ENCODE measurements at places on chromosomes 3 and 15.

GRCh38 chr15:40618023-40618422 lies 24.0 kb downstream of the KNL1 start:
- DNase-seq: no peak

GRCh38 chr15:60854858-60855564 lies 374.1 kb downstream of the RORA start:
- no peak for DNase-seq

GRCh38 chr15:73385205-73385604 lies 16.4 kb upstream of the HCN4 start:
- DNase-seq: no peak

GRCh38 chr15:91135201-91136130 lies 35.4 kb downstream of the SV2B start:
- DNase-seq: no peak

DNA sequence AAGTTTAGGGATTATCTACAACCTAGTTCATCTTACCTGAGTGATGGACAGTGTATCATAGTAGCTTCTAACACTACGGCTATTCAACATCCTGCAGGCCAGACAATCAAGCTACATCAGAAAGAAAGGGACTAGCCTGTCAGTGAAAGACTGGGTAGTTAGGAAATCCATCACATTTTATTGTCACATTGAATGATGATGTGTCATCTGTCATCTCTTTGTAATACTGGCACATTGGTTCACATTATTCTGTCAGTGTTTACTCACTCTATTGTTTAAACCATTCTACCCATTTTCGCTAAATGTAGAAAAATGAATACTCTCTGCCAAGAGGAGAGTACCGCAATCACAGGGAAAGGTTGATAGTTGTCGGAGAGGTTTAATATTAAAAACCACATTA lies 1155.8 kb downstream of the TUSC7 start:
- DNase-seq: no peak

DNA sequence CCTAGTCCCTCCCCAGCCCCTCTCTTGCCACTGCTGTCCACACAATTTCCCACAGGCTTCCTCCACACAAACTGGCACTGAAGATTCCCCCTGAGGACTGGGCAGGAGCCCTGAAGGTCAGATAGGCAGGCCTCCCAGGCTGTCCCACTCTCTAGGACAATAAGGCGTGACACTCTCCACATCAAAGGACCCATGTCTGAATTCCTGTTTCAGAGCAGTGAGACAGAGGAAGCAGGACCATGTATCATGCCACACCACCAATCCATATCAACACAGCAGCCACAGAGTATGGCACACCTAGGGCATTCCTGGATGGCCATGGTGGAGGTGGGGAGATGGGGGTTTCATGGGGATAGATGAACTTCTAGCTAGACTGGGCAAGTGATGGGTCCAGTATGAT lies 13.8 kb upstream of the CCR1 start:
- no peak for DNase-seq

DNA sequence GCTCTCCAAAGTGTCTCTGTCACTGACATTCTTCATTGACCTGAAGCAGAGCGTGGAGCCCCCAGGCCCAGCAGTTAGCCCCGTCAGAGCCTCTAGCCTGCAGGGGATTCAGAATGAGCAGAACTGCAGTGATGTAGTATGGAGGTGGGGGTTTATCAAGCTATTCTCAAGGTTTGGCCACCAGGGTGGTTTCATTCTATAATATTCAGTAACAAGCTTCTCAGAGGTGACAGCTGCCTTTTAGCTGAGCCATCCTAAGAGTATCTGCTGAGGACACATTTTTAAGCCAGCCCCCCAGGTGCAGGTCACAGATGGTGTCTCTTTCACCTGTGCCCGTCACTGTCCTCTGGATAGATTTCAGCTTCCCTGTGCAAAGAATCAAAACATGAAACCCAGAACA lies 31.9 kb downstream of the CMTM7 start:
- DNase-seq: no peak

DNA sequence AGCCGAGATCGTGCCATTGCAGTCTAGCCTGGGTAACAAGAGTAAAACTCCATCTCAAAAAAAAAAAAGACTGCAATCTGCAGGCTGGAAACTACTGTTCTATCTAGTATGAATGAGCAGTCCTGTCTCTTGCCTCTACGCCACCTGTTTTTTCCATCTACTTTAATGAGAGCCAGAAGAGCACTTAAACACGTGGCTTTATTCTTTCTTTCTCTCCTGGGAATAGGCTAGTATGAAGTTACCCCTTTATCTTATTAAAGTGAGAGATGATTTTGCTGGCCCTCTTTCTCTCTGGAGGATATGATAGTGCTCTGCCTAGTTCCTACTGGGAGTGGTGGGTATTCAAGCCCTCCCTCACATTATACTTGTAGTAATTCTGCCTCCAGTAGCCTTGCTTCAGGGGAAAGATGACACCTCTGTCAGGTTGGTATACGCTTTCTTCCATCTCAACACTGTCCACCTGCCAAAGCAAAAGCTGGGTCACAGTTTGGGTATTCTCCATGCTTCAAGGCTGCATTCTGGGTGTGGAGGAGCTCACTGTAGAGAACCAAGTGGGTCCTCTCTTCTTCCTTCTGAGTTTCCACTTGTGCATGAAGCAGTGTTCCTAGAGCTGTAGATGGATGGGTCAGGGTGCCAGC lies 17.8 kb downstream of the MAPKBP1 start:
- peak; percentile 51 for DNase-seq

GRCh38 chr3:177206936-177207335 lies 9.7 kb upstream of the TBL1XR1 start:
- DNase-seq: no peak

DNA sequence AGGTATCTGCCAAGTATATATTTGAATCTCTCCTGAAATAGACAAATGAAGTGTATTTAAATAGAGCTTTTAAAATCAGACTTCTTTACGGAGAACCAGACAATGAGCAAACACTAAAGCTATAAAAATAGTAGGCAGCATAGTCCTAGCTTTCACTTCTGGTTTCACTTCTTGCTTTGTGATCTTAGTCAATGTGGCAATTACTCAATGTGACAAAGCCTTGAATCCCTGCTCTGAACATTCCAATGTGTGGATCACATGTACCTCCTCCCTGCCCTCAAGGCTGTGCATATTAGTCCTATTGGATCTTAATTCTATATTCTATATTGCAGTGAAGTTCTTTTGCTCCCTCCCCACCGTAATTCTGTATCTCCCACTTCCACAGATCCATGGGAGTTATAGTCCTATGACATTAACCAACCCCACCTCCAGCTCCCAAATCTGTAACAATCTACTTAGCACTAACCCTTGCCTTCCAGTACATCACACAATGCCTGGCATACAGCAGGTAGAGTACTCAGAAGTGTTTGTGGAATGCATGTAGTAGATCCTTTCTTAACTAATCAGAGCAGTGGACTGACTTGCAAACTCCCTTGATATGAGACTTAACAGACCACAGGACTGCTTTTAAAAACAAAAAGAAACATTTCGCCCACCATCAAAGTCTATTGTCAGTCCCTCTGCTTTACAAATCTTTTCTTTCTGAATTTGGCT lies 24.3 kb upstream of the CP start:
- DNase-seq: peak; percentile 85

Data from foreskin fibroblast (primary cell).